NCI-H2171 treated with DMSO at 0.1 percent for 48 hours (cell line): ENCODE measurements at places on chromosomes 4 and X.

- no peak for DNase-seq
Measured at GRCh38 chrX:40278340-40279090, 180.8 kb upstream of the BCOR start.

- DNase-seq, result no peak
Measured at GRCh38 chr4:99043346-99043745, 45.2 kb downstream of the ADH5 start.

- DNase-seq, result no peak
Measured at GRCh38 chrX:46477435-46477834, 67.8 kb downstream of the ZNF674 start.

DNA sequence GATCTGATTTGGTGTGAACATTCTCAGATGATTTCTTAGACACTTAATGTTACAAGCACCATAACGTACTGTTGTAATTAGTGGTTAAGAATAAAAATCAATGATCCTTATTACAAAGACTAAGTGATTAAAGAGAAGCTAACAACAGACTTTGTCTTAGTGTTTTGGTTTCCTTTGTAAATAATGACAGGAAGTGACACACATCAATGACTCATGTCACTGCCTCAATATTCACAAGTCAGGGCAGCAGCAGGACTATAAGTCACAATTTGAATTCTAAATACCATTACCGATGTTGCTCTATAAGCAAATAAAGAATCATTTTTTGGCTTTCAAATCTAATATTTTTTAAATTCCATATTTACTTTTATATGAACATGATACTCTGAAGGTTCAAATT is 115.8 kb upstream of the FAT4 start:
- no peak for DNase-seq

DNA sequence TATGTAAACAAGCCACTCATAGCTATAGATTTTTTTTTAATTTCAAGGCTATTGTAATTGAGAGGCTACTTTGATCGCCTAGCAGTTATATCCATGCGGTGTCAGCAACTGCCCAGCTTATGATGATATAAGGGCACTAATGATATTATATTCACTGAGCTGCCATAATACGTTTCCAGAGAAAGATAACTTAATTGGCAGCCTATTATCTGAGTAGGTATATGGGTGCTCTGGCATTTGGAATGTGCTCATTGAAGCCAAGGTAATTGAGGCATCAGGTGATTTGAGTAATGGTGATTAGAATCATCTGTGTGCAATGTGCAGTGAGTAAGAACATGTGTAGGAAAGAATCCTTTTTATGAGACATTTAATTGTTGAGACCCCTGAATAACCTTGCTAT is 490.0 kb downstream of the CENPC start:
- DNase-seq, result peak; percentile 21

- no peak for DNase-seq
Measured at GRCh38 chrX:139156356-139156755, 374.2 kb upstream of the F9 start.

DNA sequence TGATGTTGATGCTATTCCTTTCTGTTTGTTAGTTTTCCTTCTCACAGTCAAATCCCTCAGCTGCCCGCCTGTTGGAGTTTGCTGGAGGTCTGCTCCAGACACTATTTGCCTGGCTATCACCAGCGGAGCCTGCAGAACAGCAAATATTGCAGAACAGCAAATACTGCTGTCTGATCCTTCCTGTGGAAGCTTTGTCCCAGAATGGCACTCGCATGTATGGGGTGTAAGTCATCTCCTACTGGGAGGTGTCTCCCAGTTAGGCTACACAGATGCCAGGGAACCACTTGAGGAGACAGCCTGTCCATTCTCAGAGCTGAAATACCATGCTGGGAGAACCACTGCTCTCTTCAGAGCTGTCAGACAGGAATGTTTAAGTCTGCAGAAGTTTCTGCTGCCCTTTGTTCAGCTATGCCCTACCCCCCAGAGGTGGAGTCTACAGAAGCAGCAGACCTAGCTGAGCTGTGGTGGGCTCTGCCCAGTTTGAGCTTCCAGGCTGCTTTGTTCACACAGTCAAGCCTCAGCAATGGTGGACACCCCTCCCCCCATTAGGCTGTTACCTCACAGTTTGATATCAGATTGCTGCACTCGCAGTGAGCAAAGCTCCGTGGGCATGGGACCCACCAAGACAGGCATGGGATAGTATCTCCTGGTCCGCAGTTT is 74.9 kb downstream of the SPIN3 start:
- DNase-seq, result no peak

GRCh38 chrX:155435744-155436112 is 22.7 kb downstream of the F8A3 start:
- no peak for DNase-seq

- DNase-seq, result no peak
Measured at GRCh38 chr4:101981756-101982155, 191.2 kb downstream of the BANK1 start.

GRCh38 chr4:165668694-165669093 is 204.3 kb upstream of the TLL1 start:
- DNase-seq, result no peak

DNA sequence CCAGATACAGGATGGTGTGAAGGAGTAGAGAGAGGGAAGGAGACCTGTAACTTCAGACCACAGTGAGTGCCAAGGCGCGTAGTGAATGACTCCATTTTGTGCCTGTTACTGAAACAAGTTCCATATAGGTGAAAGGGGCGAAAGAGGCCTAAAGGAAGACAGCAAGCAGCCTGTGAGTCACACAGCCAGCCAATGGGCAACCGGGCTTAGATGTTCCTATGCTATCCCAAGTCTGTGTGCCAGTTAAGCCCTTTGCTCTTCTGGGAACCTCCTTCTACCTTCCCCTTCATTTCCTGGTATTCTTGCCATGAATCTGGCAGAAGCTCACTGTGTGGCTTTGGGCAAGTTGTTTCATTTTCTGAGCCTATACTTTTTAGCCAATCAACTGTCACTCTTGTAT is 161.8 kb upstream of the LDB2 start:
- no peak for DNase-seq

- no peak for DNase-seq
Measured at GRCh38 chrX:18406531-18407266, 18.7 kb upstream of the CDKL5 start.

GRCh38 chr4:143700416-143701352 is at the start of gene FREM3:
TSS of gene FREM3 (minus strand) at chr4:143700675. CDS start at chr4:143700675, 0 bp downstream.
- DNase-seq, result no peak

DNA sequence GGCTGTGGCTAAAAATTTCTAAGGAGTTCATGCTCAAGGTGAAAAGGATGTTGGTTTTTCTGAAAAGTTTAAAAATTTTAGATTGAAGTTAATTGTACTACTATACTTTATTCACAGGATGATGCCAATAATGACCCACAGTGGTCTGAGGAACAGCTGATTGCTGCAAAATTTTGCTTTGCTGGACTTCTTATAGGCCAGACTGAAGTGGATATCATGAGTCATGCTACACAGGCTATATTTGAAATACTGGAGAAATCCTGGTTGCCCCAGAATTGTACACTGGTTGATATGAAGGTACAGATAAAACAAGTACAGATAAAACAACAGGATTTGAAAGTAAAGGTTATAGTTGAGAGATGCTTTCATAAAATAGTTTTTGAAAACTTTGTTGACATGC is 12.2 kb downstream of the PAICS start:
- DNase-seq, result no peak

DNA sequence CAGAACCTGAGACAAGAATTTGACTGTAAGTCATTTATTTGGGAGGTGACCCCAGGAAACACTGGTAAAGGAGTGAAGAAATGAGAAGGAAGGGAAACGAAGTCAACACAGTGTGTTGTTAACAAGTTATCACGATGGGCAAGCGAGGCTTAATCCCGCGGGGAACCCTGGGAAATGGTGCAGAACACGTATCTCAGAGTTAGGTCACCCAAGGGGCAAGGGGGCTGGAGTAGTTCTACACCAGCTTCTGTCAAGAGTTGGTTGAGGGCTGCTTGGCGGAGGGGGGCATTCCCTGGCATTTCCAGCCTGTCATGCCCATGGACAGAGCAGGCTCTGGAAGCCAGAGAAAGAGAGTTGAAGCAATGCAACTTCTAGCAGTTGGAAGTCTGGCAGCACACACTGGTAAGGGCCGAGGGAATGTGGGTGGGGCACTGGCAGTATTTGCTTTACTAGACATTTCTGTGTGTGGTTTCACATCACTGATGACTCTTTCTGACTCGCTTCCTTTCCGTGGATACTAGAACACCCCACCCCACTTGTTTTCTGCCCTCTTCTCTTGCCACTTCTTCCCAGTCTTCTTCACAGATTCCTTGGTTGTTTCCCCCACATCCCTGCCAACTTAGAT is 52.2 kb upstream of the ADGRG2 start:
- DNase-seq, result no peak

- no peak for DNase-seq
Measured at GRCh38 chrX:109270580-109271484, 211.1 kb downstream of the GUCY2F start.
